ENCODE measurements at places on chromosomes 7 and 10.

- DNase-seq: no peak
Measured at GRCh38 chr7:105016709-105017656, 3.0 kb downstream of the KMT2E start.

- no peak for DNase-seq
Measured at GRCh38 chr7:29442146-29442545, 121.5 kb upstream of the PRR15 start.

DNA sequence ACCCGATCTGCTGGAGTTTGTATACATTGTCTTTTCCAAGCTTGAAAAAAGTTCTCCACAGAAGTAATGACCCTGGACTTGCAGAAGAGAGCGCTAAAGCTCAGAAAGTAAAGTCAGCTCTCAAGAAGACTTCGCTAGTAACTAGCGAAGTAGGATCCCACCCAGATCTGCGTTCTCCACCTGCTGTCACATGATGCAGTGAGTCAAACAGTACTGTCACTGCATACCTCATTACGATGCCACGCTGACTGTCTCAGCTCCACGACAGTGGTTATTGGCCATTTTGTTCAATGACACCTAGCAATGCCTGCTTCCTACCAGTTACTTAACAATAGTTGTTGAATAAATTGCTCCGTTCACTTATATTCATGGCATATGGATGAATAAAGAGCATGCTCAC is 29.7 kb upstream of the SEC61G start:
- no peak for DNase-seq

DNA sequence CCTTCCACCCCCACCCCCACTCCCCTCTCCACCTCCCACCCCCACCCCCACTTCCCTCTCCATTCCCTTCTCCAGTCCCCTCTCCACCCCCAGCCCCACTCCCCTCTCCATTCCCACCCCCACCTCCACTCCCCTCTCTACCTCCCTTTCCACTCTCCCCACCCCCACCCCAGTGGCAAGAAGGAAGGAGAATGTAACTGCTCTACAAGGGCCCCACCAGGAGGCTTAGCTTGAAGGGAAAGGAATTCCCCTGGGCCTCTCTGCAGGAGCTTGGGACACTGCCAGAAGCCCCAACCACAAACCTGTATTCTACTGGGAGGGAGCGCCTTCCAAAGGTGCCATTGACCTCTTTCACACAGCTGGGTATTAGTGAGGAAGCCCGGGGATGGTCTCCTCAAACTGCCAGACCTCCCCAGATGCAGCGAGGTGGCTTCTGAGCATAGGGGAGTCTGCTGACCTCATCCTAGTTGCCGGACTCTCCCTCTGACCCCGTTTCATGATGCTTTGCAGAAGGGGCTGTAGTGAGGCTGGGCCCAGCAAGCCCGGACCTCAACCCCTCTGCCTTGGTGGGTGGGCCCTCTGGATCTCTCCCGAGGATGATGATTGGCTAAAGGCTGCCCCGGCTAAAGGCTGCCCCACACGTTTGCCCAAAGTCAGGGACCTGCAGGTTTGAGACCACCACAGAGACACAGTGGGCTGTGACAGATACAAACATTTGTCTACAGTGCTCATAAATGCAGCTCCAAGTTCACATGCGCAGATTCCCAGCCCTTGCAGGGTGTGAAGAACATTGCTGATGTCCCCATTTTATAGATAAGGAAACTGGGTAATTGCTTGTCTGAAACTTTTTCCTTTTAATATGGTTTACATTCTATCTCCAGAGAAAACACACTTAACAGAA is 2.9 kb downstream of the DEPP1 start:
- DNase-seq: no peak

DNA sequence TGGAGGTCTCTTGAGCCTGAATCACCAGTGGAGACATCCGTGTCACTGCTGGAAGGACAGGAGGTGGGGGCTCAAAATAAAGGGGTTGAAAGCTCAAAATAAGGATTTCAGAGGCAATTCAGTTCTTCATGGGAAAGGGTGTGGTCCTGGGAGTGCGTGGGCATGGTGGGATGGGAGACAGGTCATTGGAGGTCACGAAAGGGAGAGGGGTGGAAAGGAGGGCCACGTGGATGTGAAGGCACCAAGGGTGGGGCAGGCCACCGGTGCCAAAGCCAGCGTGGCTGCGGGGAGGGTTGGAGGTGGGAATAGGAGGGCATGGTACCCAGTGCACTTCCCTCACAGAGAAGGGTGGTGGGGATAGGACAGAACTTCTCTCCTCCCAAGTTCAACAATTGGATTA is 59.7 kb downstream of the HTR5A start:
- DNase-seq: no peak

GRCh38 chr7:24922099-24922773 is 57.7 kb downstream of the OSBPL3 start:
- no peak for DNase-seq

GRCh38 chr7:128093614-128094570 is 62.7 kb upstream of the LRRC4 start:
- DNase-seq: no peak

- peak; percentile 67 for DNase-seq
Measured at GRCh38 chr7:103075337-103075918, 488 bp downstream of the ARMC10 start.

- no peak for DNase-seq
Measured at GRCh38 chr10:114352653-114353298, 51.5 kb downstream of the AFAP1L2 start.

GRCh38 chr10:123721441-123722049 is 55.4 kb downstream of the GPR26 start:
- no peak for DNase-seq

- no peak for DNase-seq
Measured at GRCh38 chr7:129470411-129470810, 31.9 kb upstream of the SMKR1 start.

DNA sequence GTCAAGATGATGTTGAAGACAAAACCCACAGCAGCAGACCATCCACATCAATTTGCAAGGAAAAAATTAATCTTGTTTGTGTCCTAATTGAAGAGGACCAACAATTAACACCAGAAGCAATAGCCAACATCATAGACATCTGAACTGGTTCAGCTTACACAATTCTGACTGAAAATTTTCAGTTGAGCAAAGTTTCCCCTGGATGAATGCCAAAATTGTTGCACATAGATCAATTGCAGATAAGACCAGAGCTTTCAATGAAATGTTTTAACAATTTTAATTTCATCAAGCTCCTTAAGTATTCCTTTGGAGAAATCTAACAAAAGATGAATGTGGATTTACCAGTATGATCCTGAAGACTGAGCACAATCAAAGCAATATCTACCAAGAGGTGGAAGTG is 168.6 kb downstream of the CTNNA3 start:
- no peak for DNase-seq
